ENCODE measurements at places on chromosomes 4 and X.
A peak's percentile ranks its signal among the peaks of the same experiment; 100 is the strongest.

GRCh38 chr4:15891312-15891711 is 47.2 kb downstream of the FGFBP1 start:
- DNase-seq: no peak

- DNase-seq: no peak
Observed at GRCh38 chr4:105637408-105638176, 70.9 kb downstream of the INTS12 start.

GRCh38 chr4:166075599-166075998 is 202.6 kb downstream of the TLL1 start:
- DNase-seq: no peak

DNA sequence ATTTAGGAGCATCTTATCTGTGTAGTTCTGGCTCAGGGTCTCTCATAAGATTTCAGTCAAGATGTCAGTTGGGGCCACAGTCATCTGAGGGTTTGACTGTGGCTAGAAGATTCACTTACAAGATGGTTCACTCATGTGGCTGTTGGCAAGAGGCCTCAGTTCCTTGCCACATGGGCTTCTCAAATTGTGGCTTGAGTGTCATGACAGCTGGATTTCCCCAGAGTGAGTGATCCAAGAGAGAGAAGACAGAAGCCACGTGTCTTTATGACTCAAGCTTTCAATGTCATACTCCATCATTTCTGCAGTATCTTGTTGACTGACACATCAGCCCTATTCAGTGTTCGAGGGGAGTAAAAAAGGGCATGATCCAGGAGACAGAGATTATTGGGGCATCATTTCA is 131.3 kb upstream of the AP1S2 start:
- DNase-seq: no peak

- DNase-seq: no peak
Observed at GRCh38 chr4:123878976-123879375, 482.4 kb downstream of the SPRY1 start.

- DNase-seq: no peak
Observed at GRCh38 chrX:91122151-91122694, 312.4 kb upstream of the PABPC5 start.

DNA sequence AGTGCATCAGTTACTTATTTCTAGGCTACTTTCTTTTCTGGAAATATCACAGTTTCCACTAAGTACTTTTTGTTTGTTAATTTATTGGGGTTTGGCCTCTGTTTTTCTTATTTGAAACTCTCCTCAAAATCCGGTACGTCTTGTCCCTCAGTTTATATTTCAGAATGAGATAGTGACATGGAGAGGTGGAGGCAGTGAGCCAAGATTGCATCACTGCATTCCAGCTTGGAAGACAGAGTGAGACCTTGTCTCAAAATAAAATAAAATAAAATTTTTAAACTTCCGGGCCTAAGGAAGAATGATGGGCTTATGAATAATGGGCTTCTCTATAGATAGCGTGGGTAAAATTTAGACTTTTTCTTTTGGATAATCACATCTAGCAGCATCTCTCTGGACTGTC is 567.8 kb downstream of the TRIML1 start:
- DNase-seq: no peak

GRCh38 chr4:1693131-1693896 is 9.2 kb upstream of the FAM53A start:
- DNase-seq: peak; percentile 79

GRCh38 chrX:22629105-22629725 is 356.5 kb downstream of the CBLL2 start:
- DNase-seq: no peak

- DNase-seq: no peak
Observed at GRCh38 chr4:176833400-176834175, 40.9 kb upstream of the VEGFC start.

DNA sequence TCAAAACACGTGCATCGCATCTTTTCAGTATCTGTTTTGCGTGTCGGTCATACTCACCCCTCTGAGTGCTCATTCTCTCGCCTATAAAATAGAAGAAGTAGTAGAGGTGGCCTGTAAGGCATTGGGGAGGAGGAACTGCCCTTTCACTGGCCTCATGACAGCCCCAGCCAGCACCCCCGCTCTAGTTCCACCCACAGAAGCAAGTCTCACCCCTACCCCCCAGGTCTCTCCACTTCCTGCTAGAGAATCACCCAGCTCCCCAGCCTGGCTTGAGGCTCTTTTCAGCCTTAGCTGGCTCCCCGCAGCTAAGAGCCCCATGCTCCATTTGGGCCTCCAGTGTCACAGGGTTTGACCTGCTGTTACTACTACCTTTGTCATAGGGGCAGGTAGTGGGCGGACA is 11.8 kb downstream of the HDAC6 start:
- no peak for DNase-seq

GRCh38 chrX:34546366-34546765 is 110.7 kb downstream of the TMEM47 start:
- no peak for DNase-seq

GRCh38 chr4:65738134-65738533 is 67.8 kb upstream of the EPHA5 start:
- no peak for DNase-seq

GRCh38 chrX:22121161-22121560 is 89.0 kb downstream of the PHEX start:
- DNase-seq: no peak

DNA sequence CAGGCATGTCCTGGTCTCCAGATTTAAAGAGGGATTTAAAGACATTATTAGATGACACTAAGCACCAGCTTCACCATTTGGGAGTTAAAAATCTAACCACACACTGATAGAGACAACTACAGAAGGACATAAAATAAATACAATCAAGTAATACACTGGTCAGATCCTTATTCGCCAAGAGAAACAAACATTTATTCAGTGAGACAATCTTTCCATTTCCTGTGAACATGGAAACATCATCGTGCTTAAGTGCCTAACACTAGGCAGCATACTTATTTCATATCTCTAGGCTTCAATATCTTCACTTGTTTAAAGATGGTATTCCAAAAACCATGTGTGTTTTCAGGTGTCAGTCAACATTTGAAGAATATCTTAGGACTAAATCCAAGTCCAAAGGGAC is 103.6 kb downstream of the AREG start:
- no peak for DNase-seq

DNA sequence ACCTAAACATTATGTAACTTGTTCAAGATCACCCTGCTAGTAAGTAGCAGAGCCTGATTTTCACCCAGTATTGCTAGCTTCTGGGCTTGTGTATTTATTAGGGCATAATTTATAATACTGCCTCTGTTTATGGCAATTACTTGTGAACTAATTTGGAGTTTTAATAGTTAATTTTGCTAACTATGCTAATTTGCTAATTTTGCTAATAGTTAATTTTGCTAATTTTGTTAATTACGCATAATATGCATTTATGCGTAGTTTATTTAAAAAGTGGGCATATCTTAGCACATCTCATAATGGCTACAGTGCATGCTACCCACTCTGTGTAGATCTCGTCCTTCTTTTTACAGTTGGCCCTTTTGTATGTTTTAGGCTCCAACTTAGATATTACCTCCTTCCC is 898.1 kb upstream of the EPHA5 start:
- no peak for DNase-seq

- no peak for DNase-seq
Observed at GRCh38 chr4:42197341-42197740, 44.9 kb upstream of the BEND4 start.

- peak; percentile 73 for DNase-seq
Observed at GRCh38 chrX:151982222-151982621, 7.7 kb upstream of the GABRE start.

DNA sequence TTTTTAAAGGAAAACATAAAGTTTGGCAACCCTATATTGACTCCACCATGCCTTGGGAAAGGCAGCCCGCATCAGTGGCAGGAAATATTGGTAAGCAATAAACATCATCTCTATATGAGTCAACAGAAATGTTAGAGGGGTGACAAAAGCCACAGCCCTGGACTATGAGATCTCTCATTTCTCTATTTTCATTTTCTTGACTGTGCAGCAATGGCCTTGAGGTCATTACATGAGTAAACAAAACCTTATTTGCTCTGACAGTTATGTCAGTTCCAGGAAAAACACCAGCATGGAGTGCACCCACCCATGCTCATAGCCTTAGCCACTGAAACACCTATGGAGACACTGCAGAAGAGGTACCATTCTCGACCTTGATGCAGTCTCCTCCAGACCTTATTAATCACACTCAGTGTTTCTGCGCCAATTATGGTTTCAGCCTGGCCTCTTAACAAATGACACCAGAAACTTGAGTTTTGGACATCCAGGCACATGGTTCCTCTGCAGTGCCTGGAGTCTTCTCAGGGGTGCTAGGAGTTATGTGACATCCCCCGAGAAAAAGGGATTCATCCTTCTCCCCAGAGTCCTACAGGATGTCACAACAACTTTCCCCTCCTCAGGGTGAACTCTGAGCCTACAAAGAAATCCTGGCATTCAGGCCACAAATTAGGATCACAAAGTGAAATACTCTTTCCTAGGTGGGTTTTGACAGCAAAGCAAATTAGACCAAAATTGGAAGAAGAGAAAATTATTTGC is 16.0 kb upstream of the HPGD start:
- DNase-seq: no peak

GRCh38 chr4:175215657-175216056 is 297.5 kb downstream of the ADAM29 start:
- DNase-seq: no peak

DNA sequence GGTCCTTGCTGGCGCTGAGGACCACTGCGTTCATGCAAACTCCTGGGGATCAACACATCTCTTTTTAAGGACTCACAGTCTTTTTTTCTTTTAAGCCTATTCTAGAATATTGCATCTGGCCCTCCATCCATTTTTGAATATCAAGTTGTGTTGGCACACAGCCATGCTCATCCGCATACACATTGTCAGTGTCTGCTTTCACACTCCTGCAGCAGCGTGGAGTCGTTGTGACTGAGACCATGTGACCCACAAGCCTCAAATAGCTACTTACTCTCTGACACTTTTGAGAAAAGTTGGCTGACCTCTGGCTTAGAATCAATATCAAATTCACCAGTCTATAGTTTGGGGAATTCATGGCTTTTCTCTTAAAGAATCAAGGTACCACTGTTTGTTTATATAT is 191.8 kb upstream of the S100G start:
- DNase-seq: no peak

DNA sequence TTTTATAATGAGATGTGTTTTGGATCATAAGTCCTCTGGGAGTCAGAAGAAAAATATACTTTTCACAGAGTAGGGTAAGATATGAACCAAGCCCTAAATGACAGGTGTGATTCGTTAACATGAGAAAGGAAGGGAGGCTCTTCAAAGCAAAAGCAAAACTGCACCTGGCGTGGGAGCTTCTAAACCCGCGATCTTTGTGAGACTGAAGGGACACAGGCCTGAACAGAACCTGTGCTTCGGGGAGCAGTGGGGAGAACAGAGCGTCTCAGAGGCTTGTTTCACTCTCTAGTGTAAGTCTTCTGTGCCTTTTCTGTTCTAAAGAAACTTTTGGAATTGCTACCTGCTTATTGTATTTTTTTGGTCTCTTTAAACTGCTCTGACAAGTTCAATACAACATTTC is 30.2 kb upstream of the CYP4V2 start:
- DNase-seq: no peak

DNA sequence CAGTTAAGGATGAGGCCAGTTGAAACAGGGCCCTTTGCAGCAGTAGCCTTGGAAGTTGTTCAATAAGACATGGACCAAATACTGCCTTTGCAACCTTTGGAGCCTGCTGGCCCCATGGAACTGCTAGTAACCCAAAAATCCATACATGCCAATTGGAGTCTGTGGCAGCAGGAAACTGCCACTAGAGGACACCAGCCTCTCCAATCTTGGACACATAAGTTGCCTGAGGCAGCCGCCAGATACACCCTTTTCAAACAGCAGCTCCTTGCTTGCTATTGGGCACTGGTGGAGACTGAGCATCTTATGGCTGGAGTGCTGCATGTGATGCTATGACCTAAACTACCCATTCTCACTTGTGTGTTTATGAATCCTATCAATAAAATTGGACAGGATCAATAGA is 14.8 kb upstream of the LAP3 start:
- peak; percentile 29 for DNase-seq

DNA sequence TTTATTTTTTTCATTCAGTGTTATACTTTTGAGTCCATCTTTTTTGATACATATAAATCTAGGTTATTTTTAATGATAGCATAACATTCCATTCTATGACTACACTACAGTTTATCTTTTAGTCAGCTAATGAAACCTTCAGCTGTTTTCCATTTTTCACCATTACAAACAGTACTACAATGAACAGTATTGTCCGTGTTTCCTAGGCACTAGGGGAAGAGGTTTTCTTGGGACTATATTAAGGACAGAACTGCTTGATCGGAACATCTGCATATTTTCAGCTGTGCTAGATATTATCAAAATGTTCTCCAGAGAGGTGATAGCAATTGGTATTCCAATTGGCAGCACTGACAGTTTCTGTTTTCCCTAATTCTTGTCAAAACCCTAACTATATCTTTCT is 44.3 kb upstream of the HCCS start:
- DNase-seq: no peak

GRCh38 chrX:100768679-100769338 is 36.9 kb upstream of the SYTL4 start:
- peak; percentile 41 for DNase-seq

GRCh38 chr4:81650606-81651242 is 179.0 kb upstream of the RASGEF1B start:
- DNase-seq: no peak

DNA sequence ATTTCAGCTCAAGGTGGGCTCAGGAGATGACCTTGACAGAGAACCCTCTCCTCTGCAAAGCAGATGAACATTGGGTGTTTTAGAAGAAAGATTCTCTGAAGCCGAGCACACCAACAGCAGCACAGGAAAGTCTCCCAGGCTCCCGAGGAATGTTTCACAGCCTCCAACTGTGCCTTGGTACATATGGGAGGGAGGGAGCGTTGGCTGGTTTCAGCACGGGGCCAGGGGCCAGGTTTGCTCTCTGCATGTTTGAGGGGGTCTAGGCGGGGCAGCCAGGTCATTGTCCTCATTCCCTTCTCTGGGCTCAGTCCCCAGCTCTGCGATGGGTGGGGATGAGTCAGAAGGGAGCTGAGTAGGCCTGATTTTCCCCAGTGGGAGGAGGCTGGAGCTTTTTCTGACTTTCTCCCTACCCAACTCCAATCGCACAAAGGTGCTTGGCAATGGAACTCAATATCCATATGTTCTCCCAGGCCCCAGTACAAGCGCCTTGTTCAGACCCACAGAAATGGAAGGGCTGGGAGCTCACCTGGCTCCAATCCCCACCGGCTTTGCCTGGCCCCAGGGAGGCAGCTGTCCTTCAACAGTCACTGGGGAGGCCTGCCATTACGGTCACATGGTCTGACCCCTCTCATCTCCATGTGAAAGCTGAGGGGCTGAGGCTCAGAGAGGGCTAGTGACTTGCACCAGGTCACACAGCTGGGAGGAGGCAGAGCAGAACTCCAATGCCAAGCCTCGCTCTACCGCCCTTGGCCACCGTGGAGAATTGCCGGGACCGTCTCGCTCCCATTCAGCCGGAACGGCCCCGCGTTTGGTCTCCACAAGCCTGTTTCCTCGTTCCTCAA is 108.4 kb upstream of the AFAP1 start:
- DNase-seq: peak; percentile 90

- DNase-seq: no peak
Observed at GRCh38 chr4:57866468-57867171, 756.4 kb upstream of the IGFBP7 start.

- no peak for DNase-seq
Observed at GRCh38 chrX:72142094-72142793, 10.5 kb upstream of the RTL5 start.

All from osteoblast (primary cell).